Activated CD8-positive, alpha-beta memory T cell treated with anti-CD3 and anti-CD28 coated beads for 4 hours (primary cell): ENCODE measurements at places on chromosomes 4 and X.

DNA sequence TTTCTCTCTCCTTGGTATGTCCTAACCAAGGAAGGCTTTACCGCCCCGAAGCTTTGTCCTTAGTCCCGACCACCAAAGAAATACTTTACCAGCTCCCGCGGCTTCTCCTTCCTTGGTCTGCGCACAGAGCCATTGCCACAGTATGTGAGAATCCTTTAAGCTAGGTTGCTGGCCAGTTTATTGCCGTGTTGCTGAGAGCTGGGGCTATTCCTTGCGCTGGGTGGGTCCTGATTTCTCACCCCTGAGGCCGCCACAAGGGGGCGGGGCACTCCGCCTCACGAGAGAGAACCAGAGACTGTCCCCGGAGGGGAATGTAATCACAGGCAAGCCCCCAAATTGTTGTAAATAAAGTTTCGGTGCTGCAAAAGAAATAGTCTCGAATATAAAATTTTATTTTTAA lies 331.0 kb upstream of the PCDH10 start:
- DNase-seq, result no peak

DNA sequence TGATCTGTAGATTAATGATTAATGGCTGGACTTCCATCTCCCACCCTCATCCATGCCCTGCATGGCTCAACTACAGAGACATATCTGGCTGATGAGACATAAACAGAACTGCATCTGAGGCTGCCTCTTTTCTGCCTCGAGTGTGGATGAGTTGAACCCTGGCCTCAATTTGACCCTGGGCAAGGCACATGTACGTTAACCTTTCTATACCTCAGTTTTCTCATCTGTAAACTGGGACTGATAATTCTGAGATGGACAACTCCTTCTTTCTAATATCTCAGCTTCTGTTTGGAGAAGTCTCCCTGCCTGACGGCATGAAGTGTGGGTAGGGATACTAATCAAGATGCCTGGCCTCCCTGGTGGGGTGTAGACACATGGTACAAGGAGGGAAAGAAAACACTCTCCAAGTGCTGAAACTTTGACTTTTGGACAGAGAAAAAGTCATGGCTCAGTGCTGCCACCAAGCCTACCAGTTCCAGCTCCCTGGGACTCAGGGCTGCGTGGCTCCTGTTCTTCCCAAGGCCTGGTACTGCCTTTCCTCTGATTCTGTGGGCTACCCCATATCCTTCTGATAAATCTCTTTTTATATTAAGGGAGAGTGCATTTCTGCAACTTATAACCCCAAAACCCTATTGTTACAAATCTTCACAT lies 64.4 kb downstream of the HAUS3 start:
- no peak for DNase-seq

GRCh38 chr4:185683896-185684295 lies 128.1 kb downstream of the SORBS2 start:
- no peak for DNase-seq

DNA sequence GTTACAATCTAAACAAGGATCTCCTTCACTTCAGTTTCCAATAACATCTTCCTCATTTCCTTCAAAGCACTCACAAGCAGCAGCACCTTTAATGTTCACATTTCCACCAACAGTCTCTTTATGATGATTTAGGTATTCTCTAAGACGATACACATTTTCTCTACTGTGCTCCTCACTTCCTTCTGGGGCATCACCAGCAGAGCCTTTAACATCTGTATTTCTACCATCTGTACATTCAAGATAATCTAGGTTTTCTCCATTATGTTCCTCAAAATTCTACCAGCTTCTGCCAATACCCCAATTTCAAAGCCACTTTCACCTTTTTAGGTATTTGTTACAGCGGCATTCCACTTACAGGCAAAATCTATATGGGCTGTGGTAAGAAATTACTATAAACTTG lies 80.6 kb downstream of the FBXW7 start:
- DNase-seq, result no peak

DNA sequence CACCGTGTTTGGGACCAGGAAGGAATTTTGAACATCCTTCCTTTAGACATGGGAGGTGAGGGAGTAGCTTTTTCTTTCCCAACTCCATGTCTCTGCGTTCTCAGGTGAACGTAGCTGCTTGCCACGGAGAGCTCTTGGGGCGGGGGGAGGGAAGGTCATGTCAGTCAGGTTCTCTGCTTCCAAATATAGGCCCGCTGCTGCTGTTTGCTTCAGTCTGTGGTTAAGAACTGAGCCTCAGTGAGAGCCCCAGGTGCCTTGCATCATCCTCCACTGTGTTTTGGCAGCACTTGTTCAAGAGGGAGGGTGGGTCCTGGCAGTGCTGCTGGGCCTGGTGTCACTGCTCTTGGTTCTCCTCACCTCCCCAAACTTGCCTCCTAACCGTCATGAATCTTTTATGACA lies 46.5 kb downstream of the HADH start:
- peak; percentile 43 for DNase-seq

GRCh38 chr4:78625073-78625472 lies 73.5 kb downstream of the ANXA3 start:
- no peak for DNase-seq

- no peak for DNase-seq
These were observed 163.3 kb upstream of the MAMLD1 start for GRCh38 chrX:150199803-150200202.

DNA sequence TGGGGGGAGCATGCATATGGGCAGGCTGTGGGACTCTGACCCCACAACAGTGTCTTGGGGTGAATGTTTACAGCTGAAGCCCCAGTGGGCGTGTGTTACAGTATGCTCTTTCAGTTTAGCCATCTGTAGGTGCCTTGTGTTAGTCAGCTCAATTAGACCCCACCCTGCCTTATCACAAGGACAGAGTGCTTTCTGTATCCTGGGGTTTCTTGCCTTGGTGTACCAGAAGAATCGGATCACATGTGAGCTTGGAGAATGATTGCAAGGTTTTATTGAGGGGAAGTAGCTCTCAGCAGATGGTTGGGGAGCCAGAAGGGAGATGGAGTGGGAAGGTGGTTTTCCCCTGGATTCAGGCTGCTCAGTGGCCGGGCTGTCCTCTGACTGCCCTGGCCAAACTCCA lies 27.3 kb downstream of the SH3BGRL start:
- no peak for DNase-seq

- peak; percentile 50 for DNase-seq
These were observed 966 bp downstream of the CCNG2 start for GRCh38 chr4:77157859-77158486.

DNA sequence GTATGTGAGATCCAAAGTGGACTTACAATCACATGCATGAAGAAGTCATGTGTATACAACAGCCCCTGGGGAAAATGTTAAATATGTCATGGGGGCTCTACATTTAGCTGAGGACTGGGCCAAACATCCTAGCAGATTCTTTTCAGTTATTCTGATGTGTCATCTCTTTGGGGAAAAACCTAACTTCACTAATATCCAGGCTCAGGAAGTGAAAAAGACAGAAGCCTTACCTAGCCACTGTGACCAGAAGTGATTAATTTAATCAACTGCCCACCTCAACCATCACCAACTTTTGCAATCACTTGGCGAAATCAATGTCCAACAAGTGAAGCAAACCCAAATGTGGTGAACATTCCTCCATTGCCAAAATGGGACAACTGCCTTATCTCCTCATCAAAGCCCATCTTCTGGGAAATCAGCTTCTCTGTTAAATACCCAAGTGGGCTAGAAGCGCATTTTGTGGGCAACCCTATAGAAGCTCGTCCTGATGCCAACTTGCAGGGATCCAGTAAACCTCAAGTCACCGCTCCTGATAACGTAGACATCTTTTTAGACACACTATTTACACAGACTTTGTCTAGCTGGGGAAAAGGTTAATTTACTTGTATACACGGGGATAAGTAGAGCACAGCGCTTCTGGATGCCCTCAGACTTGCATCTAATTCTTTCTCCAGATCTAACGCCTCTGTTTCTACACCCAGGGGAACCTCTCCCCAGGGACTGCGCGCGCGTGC lies 1.4 kb upstream of the HHIP start:
- DNase-seq, result no peak

DNA sequence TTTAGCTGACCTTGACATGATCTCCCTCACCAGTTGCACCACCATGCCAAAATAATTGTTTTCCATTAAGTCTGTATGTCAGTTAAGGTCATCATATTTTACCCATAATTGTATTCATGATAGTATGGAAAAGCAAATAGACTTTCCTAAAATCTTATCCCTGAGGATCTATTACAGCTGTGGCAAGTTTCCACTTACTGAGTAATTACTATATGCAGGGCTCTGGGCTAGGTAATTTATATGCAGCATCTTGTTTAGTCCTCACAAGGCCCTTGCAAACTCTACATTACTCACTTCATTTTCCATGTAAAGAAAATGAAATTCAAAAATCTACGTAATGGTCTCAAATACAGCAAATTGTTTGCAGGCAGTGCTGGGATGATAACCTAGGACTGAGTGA lies 34.8 kb downstream of the YIPF7 start:
- no peak for DNase-seq

DNA sequence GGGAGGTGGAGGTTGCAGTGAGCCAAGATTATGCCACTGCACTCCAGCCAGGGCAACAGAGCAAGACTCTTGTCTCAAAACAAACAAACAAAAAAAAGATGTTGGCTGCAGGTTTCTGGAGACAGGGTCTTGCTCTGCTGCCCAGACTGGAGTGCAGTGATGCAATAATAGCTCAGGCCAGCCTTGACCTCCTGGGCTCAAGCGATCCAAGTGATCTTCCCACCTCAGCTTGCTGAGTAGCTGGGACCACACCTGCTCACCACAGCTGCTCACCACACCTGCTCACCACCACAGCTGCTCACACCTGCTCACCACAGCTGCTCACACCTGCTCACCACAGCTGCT lies 29.9 kb upstream of the CPLX1 start:
- DNase-seq, result no peak

DNA sequence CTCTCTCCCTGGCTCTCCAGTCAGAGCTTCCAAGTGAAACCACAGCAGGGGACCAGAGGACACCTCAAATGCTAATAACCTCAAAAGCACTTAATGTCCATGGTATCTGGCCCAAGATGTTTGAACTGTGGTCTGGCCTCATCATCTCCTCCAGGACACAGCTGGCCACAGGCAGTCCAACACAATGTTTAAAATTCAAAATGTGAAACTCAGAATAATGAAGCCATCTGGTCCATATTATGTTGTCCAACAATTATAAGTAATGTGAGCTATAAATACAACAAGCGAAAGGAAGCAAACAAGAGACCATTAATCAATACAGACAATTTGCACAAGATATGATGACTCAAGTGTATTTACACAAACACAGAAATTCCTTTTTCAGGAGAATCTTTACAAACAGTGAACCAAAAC lies 90.7 kb upstream of the S100G start:
- no peak for DNase-seq

DNA sequence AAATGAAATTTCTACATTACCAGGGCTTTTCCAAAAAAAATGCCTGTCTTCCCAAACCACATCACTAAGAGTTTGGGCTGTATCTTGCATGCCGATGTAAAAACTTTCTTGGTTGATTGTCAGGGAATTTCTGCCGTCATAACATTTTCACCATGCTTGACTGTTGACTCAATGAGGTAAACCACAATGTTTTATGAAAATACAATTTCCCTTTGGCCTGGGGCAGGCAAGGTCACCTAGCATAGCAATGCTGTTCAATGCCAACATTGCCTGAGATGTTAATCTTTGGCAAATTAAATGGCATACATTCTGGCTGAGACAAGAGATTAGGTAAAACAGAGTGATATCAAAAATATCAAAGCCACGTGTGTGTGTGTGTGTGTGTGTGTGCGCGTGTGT lies 137.1 kb upstream of the TBL1X start:
- no peak for DNase-seq

- no peak for DNase-seq
These were observed 11.3 kb downstream of the UCHL1 start for GRCh38 chr4:41267997-41268396.

DNA sequence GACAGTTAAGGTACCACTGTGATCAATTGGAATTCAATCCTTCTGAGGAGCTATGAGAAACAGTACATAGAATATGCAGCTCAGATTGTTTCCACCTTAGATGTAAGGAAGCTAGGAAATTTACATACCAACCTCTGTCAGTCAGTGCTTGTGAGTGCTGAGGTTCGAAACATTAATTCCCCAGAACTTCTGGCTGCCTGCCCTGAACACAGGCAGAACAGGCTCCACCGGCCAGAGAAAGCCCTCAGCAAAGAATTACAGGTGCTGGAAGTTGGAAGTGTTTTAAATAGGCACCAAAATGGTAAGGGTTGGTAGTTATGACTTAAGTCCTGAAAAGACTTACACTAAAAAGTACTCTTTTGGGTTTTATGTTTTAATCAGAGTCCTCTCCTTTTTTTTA lies 651.8 kb downstream of the C4orf33 start:
- no peak for DNase-seq

DNA sequence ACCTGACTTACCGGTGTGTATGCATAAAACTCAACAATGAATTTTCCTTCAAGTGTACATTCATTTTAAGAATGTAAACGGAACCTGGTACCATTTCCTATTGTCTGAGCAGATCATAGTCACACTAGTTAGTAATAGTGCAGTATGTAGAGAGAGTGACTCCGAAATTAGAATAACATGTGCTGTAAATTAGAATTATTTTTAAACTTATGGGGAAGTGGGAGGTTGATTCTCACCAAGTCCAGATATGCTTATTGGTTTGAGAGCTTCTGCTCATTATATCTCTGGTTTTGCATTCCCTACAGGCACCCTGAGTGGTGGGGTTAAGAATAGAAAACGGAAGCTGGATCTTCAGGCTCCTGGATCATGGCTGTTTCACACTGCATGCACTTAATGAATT lies 39.6 kb downstream of the KLF3 start:
- DNase-seq, result no peak

DNA sequence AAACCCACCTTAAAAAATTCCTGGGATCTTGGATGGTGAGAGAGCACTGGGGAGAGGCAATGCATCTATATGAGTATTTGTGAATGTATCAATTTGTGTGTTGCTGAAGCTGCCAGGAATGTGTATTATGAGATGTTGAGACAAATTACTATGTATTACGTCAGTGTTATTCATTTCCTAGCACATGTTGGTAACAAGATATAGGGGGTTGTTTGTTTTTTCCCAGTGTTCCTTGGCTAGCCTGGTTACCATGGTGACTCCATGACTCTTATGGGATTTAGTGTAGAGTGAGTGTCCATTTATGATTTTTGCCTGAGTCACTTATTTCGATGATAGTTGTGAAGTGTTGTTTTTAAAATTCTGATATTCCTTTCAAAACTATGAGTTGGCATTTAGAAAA lies 65.6 kb downstream of the RAB40A start:
- no peak for DNase-seq

GRCh38 chr4:870951-871350 lies 45.0 kb upstream of the CPLX1 start:
- no peak for DNase-seq

DNA sequence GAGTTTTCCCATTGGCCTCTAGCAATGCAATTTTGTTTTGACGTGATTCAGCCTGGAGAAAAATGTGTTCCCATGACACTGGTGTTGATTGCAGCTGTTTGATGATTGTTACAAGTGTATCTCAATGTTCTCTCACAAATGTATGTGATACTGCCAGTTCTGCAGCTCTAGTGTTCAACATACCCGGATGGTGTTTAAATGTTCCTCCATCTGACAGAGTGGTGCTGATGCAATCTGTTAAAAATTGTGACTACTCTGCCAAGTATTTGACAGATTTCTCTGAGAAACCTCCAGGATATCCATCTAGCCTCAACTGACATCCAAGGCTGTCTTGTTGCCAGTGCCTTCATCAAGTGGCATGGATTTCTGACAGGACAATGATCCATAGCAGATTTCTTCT lies 657.2 kb upstream of the DIAPH2 start:
- no peak for DNase-seq

GRCh38 chr4:163393471-163393870 lies 49.8 kb downstream of the NPY5R start:
- DNase-seq, result no peak
